Dermis blood vessel endothelial cell (primary cell): ENCODE measurements at places on chromosomes 12 and 14.

DNA sequence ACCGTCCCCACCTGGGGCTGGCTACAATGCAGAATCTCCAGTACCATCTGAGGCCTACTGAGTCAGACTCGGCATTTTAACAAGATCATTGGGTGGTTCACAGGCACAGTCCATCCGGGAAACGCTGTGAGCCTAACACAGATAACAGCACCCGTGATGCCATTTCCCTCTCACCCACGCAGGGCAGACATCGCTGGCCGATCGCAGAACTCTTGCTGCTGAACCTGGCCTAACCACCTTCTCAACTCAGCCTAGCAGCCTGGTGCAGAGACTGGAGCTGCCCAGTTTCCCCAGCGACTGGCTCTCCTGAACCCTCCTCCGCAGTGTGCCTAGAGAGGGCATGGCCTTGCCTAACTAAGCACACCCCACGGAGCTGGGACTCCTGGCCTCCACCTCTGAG, 83.3 kb downstream of the NCOR2 start:
- DNase-seq: no peak

- DNase-seq: peak; percentile 87
These were observed 28.6 kb downstream of the SUDS3 start for GRCh38 chr12:118404876-118405521.

- peak; percentile 73 for DNase-seq
These were observed 5.5 kb downstream of the AJUBA start for GRCh38 chr14:22976620-22977433.

DNA sequence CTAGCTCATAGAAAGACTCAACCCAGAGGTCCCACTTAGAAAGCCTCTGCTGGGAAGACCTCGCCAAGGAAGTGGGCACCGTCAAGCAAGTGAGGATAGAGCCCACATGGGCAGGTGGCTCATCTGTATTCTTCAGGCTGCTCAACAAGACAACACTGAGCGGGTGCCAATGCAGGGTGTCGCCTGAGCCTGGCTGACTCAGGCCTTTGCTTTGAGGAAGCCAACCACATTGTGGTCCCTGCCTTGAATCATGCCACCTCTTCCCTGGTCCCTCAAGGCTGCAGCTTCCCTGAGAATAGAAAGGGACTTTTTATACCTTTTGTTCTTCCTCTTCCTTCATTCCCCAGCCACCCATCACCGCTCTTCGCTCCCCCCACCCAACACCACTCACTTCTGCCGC, 2.1 kb upstream of the RNASE13 start:
- no peak for DNase-seq

DNA sequence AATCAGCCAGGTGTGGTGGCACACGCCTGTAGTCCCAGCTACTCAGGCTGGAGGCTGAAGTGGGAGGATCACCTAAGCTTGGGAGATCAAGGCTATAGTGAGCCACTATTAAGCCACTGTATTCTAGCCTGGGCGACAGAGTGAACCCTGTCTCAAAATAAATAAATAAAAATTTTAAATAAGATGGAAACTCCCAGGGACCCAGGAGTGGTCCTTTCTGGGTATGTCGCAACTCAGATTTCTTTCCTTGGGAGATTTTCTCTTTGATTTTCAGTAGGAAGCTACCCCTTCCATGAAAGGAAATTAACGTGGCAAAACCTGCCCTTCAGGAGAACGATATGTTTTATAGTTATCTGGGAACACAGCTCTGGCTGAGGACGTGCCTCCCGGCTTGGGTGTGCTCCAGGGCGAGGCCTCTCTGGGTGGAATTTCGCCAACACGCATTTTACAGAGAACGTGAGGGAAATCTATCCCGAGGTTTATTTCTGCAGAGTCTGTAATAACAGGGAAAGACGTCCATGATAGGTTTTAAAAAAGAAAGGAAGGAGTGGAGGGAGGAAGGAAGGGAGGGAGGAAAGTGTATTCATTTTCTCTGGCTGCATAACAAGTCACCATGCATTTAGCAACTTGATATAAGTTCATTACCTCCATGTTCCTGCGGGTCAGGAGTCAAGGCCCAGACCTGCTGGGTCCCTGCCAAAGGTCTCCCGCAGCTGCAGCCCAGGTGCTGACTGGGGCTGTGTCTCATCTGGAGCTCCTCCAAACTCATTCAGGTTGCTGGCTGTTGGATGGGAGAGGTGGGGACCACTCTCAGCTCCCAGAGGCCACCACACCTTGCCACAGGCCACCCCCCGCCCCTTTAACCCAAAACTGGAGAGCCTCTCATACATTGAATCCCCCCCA, 80.6 kb upstream of the GSC start:
- no peak for DNase-seq

- no peak for DNase-seq
These were observed 190.2 kb upstream of the USP15 start for GRCh38 chr12:62069976-62070375.

- DNase-seq: no peak
These were observed 280.3 kb downstream of the KSR2 start for GRCh38 chr12:117688446-117688845.

GRCh38 chr14:97283426-97283825, 486.2 kb downstream of the VRK1 start:
- DNase-seq: no peak

GRCh38 chr14:75645056-75645455, 15.6 kb downstream of the ERG28 start:
- DNase-seq: no peak

DNA sequence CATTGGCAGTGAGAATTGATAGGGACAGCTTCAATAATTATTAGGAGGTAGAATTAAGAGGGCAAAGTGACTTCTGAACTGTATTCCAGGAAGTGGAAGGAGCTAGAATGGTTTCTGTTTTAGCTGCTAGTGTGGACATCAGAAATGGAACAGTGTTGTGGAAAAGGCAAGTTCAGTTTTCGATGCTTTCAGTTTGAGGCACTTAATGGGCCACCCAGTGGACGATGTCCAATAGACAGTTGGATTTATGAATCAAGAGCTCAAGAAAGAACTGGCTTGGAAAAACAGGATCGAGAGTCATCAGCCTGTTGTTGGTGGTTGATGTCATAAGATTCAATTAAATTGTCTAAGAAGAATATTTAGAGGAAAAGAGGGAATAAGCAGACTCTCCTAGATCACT, 136.3 kb downstream of the DYRK2 start:
- DNase-seq: no peak

DNA sequence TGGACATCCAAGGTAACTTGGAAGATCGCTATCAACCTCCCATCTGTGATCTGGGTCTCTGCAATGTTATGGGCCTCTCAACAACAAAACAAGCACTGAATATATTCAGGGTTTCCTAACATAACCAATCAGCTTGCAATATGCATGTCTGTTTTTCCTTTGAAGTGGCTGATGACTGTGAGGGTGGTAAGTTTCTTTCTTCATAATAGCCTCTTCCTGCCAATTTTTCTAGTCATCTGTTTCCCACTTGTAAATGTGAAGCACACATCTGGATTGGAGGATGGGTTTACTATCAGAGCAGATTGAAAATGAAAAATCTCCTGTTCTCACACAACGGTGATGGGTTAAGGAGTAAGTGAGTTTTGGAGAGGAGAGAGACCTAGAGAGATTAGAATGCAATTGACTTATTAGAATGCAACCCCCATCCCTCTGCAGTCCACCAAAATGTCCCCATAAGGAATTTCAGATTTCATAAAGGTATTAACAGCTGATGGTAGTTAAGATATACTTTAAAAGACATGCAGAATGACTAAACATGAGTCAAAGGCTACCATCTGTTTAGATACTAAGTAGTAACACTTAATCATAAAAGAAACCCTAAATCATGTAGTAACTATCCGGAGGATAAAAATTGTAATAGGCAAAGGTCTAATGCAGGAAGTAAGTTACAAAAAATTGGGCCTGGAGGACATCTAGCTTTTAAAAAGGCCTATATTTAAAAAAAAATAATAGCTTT, 58.4 kb upstream of the SAV1 start:
- peak; percentile 18 for DNase-seq

DNA sequence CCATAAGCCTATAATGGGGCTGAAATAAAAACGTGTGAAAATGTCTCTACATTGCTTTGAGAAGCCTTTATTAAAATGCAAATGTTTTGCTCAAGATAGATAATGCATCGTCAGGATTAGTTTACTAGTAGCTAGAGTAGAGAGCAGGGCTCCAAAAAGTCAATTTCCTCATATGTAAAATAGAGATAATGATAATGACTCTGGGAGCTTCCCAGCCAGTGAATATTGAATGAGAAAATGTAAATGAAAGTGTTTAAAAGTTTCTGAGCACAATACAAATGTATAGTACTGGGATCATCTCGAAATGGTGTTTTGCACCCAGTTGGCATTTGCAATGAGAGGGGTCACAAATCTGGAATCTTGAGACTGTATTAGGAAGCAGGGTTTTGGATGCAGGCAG, 135.3 kb downstream of the OTOGL start:
- no peak for DNase-seq

DNA sequence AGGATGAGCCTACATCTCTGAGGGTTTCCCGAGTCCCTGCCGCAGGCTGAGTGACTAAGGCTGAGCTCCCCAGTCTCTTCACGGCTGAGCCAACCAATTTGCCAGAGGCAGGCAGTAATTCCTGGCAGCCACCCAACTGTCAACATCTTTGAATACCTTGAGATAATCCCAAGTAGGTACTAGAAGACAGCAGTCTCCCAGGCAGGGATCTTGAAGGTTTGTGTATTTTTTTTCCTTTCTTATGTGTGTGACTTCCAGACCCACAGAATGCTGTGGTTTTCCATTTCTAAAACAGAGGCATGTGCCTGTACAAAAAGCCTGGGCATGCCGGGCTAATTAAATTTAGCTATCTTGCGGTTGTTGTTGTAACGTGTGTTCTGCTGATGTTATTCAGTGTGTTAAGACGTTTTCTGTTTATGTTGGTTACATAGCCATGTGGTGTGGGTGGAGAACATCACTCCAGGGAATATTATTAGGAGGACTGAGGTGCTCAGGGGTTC, 155.5 kb downstream of the ANO2 start:
- no peak for DNase-seq

DNA sequence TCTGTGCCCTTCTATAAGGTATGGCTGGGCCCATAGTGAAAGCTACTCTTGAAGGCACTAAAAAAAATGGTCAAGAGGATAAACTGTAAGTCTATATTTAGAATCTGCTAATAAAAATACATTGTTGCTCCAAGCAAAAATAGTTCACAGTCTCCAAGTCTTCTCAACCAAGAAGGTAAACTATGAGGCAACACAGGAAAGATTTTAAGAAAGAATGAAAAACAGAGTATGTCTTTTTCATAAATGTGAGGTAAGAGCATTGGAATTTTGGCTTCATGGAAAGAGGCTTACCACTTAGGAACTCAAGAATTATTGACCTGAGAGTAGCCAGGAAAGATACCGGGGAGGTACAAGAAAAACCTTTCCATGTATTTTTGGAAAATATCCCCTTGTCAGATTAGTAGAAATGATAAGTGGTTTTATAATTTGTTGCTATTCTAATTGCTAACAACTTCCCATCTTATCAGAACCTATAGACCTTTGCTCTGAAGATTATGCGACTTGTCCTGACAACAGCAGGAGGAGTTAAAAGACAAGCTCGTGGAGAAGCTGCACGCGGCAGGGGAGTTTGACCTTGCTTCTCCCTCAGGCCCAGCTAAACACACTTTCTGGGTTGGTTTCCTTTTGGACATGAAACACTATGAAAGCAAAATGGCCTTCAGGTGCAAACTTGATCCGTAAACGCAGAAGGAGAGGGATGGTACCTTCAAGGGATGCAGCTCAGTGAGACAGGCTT, 238.1 kb downstream of the FOXN3 start:
- DNase-seq: no peak

- DNase-seq: peak; percentile 16
These were observed 1.4 kb upstream of the DNAJC22 start for GRCh38 chr12:49345051-49345824.

- peak; percentile 63 for DNase-seq
These were observed 29.2 kb downstream of the HIGD1C start for GRCh38 chr12:50981319-50982239.

- DNase-seq: no peak
These were observed 2.3 kb downstream of the PIWIL1 start for GRCh38 chr12:130339951-130340350.

DNA sequence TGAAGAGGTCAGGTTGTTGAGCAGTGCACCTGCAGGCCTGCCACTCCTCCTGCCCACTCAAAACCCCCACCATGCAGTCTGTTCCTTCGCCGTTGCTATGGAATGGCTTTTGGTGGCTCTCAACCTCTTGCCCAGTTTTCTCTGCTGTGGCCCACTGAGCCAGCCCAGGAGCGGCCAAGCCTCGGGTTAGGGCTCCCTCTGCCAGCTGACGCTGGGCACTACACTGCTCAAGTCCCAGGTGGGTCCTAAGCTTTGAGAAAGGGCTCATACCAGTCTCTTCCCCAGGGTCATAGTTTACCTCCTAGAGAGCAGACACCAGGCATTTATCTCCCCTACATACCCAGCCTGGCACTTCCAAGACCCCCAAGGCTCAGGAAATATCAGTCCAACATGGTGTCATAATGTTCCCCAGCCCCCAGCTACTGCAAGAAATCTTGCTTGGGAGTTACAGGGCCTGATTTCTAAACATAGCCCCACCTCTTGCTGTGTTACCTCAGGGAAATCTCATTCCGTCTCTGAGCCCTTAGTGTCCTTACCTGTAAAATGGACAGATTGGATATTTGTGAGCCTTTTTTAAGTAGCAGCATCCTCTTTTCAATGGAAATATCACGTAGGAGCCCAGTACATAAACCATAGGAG, 59.4 kb downstream of the TSPAN11 start:
- DNase-seq: peak; percentile 85

GRCh38 chr14:97361958-97362357, 564.8 kb downstream of the VRK1 start:
- DNase-seq: no peak

GRCh38 chr14:96662116-96662970, 134.8 kb upstream of the VRK1 start:
- DNase-seq: no peak

GRCh38 chr12:97960741-97961608, 498.4 kb downstream of the RMST start:
- peak; percentile 6 for DNase-seq

DNA sequence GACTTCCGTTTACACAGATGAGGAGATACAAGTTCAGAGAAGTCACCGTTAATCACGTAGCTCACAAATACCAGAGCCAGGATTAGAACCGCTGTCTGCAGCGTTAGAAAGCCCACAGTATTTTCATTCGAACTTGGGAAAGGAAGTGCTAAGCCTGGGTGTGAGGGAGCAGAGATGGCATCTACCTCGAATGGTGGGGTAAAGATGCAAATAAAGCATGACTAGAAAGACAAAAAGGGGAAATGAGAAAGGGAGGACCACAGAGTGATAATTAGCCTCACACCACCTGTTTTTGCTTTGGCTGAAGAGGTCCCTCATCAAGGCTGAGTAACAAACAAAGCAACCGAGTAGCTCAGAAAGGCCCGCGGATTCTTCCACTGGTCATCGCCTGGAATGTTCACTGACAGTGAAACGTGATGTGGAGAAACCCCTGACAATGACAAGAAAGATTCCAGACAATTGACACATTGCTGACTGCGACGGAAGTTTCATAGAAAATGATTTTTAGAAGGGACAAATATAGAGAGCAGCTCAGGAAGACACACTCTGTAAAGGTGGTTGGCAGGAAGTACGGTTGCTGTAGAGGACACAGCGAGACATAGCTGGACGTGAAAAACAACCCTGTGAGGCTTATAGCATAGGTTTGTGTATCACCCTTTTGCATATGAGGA, 31.5 kb upstream of the BHLHE41 start:
- DNase-seq: no peak
